Thymus (tissue), 14 donors: ENCODE measurements at places on chromosomes 5 and 9. TPM values are rescaled to one million over a fixed set of nuclear protein-coding genes. Genes with fewer than 3 reads are reported as not detected.

DNA sequence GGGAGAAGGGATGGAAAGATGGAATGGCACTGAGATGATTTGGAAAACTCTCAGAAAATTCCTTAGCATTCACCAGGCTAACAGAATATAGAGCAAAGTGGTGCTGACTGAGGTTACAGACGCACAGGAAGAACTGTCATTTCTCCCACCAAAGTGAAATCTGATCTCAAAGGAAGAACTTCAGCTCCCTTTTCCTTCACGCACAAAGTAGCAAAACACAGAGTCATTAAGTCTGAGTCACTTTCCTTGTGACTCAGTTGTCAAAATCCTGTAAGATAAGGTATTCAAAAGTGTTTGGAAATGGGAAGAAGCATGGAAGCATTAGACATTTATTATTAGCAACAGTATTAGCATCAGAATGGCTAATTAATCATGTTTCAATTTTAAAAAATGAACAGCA lies 11.7 kb downstream of the MPDZ start:
- no peaks in the 10 kb centered on the region for H3K4me1 ChIP-seq
- no peak for DNase-seq
- H3K4me3 ChIP-seq = no peak overlapping the region
- H3K27me3 ChIP-seq = no peaks in the 10 kb centered on the region

GRCh38 chr5:79602889-79603288 lies 9.4 kb upstream of the TENT2 start:
- no peaks in the 10 kb centered on the region for H3K36me3 ChIP-seq
- H3K4me1 ChIP-seq = no peaks in the 10 kb centered on the region
- no peak for DNase-seq
- H3K27me3 ChIP-seq = no peaks in the 10 kb centered on the region
- no peak overlapping the region for H3K27ac ChIP-seq

DNA sequence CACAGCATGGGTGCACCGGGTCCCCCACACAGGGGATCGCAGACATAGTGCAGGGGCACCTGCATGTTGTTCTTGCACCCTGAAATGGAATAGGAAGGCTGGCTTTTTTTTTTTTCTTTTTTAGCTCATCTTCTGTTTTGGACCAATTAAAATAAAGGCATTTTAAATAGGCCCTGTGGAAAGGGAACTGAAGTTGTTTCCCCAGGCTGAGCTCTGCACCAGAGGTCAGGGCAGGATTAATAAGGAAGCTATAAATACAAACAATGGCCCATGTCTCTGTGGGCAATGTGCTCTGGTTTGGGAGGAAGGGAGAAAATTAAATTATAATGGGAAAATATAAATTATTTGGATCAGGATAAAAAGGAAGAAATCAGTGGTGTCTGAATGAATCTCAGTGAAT lies 21.2 kb upstream of the KCNMB1 start:
- H3K4me3 ChIP-seq = no peak overlapping the region
- no peaks in the 10 kb centered on the region for H3K4me1 ChIP-seq
- H3K27me3 ChIP-seq = no peaks in the 10 kb centered on the region
- no peaks in the 10 kb centered on the region for H3K36me3 ChIP-seq

GRCh38 chr5:109611505-109611904 lies 78.2 kb upstream of the MAN2A1 start:
- no peak overlapping the region for H3K4me3 ChIP-seq
- no peak overlapping the region for H3K27ac ChIP-seq
- no peaks in the 10 kb centered on the region for H3K4me1 ChIP-seq
- no peaks in the 10 kb centered on the region for H3K27me3 ChIP-seq

- H3K27me3 ChIP-seq = no peaks in the 10 kb centered on the region
- no peaks in the 10 kb centered on the region for H3K36me3 ChIP-seq
- H3K4me3 ChIP-seq = no peak overlapping the region
- peak overlapping the region; percentile 19 for H3K27ac ChIP-seq
- DNase-seq = no peak
Observed at GRCh38 chr9:35510754-35511428, 21.0 kb downstream of the RUSC2 start.

DNA sequence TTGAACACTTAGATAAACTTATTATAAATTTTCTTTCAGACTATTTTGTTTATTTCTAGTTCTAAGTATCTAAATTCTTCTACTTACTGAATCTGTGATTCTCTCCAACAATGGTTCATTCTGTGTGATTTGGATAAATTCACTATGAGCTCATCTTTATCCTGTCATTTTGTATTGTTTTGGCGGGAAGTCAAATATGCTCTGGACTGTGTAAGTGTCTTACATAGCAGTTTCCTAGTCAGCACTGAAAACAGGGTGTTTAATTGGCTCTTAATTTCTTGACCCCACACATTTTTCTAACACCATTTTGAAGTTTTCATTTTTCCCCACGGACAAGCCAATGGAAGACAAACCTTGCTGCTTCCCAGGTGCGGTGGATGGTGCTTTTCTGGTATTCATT lies 207.0 kb upstream of the ACO1 start:
- no peak for DNase-seq
- H3K27ac ChIP-seq = no peak overlapping the region
- H3K4me1 ChIP-seq = no peaks in the 10 kb centered on the region
- H3K27me3 ChIP-seq = no peaks in the 10 kb centered on the region
- no peak overlapping the region for H3K4me3 ChIP-seq

PCDHA1 gene
- not detected for polyA plus RNA-seq

- no peaks in the 10 kb centered on the region for H3K4me1 ChIP-seq
- H3K27ac ChIP-seq = no peak overlapping the region
- H3K27me3 ChIP-seq = no peaks in the 10 kb centered on the region
- no peak for DNase-seq
- H3K36me3 ChIP-seq = no peaks in the 10 kb centered on the region
- no peak overlapping the region for H3K4me3 ChIP-seq
Observed at GRCh38 chr5:57316798-57317327, 143.0 kb downstream of the GPBP1 start.

- H3K27ac ChIP-seq = no peak overlapping the region
- no peaks in the 10 kb centered on the region for H3K4me1 ChIP-seq
- H3K4me3 ChIP-seq = no peak overlapping the region
- no peak for DNase-seq
Observed at GRCh38 chr9:34386656-34387055, 10.0 kb upstream of the MYORG start.

DNA sequence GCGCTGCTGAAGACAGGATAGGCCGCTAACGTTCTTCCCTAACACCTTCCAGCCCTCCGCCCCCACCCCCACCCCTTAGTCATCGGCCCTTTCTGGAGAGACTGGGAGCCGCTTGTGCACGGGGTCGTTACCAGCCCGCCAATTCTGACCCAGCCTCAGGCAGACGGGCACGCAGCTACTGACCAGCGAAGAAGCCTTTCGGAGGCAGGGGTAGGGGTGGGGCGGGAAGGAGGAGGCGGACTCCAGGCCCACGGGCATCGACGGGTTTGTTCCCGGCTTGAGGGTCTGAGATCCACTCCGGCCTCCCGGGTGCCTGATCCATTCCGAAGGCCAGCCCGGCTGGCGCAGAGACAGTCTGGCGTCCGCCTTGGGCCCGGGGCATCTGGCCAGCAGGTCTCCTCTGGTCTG lies 729 bp upstream of the HAND1 start:
- peaks cover 23% of the 10 kb centered on the region for H3K4me1 ChIP-seq
- H3K4me3 ChIP-seq = no peak overlapping the region
- no peak for DNase-seq

- no peak for DNase-seq
- no peaks in the 10 kb centered on the region for H3K36me3 ChIP-seq
- H3K27me3 ChIP-seq = no peaks in the 10 kb centered on the region
Observed at GRCh38 chr5:87944553-87945285, 323.9 kb downstream of the TMEM161B start.

ASTN2 gene
- polyA plus RNA-seq = 5.8 TPM

- no peak overlapping the region for H3K27ac ChIP-seq
- H3K4me3 ChIP-seq = no peak overlapping the region
- DNase-seq = no peak
- H3K27me3 ChIP-seq = no peaks in the 10 kb centered on the region
Observed at GRCh38 chr5:56144211-56144610, 88.9 kb downstream of the ANKRD55 start.

GRCh38 chr9:20634895-20635294 lies 12.6 kb upstream of the MLLT3 start:
- H3K4me3 ChIP-seq = no peak overlapping the region
- H3K36me3 ChIP-seq = no peaks in the 10 kb centered on the region

DNA sequence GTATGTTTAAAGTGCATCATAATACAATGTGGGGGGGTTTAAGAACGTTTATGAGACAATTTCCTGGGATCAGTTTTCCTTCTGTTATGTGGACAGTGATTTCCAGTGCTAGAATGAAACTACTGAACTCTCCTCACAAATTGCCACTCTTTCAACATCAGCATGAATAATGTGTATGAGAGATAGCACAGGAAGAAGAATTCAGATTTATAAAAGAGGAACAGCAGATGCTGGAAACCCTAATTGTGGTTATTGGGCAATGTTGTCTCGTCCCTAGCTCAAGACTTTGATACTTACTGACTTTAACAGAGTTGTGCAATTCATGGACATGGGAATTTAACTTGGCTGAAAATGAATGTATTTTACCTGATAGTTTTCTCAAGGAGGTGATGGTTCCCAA lies 410.8 kb upstream of the MEF2C start:
- no peak overlapping the region for H3K27ac ChIP-seq
- H3K27me3 ChIP-seq = no peaks in the 10 kb centered on the region
- DNase-seq = no peak
- H3K36me3 ChIP-seq = no peaks in the 10 kb centered on the region

FGD3 gene
- polyA plus RNA-seq = 48.9 TPM

DNA sequence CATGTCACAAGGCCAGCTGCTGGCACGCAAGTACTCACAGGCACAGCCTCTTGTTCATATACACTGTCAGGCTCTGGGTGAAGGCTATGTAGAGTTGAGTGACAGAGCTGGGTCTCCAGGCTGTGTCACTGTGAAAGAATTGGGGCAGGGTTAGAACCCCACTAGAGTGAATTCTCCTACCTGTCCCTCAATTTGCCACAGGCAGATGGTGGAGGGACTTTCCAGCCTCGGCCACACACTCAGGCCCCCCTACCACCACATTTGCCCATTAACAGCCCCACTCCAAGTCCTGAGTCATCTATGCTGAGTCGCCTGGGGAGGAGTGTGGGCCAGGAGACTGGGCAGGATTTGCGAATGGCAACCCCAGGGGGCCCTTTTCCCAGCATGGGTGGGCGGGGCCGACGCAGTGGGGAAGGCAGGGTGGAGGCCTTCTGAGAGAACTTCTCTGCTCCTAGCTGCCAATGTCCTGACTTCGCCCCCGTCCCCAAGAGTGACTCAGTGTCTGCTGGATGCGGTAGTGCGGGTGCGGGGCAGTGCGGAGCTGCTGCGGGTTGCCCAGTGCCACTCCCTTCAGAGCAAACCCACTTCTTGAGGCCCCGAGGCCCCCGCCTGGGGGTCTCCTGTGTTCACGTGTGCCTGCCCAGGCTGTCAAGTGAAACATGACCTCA lies 50.3 kb upstream of the PSD2 start:
- H3K27ac ChIP-seq = no peak overlapping the region
- H3K4me1 ChIP-seq = peaks cover 5% of the 10 kb centered on the region
- peaks cover 42% of the 10 kb centered on the region for H3K27me3 ChIP-seq
- H3K36me3 ChIP-seq = no peaks in the 10 kb centered on the region
- no peak for DNase-seq

- peaks cover 48% of the 10 kb centered on the region for H3K4me1 ChIP-seq
- H3K4me3 ChIP-seq = no peak overlapping the region
- DNase-seq = no peak
Observed at GRCh38 chr5:133356396-133356983, 255.9 kb downstream of the FSTL4 start.

DNA sequence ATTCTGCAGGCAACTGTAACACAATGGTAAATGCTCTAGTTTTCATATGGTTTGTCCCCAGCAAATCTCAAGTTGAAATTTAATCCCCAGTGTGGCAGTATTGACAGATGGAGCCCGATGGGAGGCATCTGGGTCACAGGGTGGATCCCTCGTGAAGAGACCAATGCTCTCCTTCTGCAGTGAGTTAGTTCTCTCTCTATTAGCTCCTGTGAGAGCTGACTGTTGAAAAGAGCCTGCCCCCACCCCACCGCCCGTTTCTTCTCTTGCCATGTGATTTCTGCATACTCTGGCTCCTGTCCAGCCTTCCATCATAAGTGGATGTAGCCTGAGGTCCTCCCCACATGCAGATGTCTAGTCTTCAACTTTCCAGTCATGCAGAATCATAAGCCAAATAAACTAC lies 27.0 kb downstream of the IARS1 start:
- DNase-seq = no peak
- no peak overlapping the region for H3K27ac ChIP-seq
- H3K36me3 ChIP-seq = peaks cover 91% of the 10 kb centered on the region
- H3K27me3 ChIP-seq = no peaks in the 10 kb centered on the region
